CD4-positive, alpha-beta T cell treated with Interleukin-15 for 4 hours (primary cell): ENCODE measurements at places on chromosomes 6 and 20.

DNA sequence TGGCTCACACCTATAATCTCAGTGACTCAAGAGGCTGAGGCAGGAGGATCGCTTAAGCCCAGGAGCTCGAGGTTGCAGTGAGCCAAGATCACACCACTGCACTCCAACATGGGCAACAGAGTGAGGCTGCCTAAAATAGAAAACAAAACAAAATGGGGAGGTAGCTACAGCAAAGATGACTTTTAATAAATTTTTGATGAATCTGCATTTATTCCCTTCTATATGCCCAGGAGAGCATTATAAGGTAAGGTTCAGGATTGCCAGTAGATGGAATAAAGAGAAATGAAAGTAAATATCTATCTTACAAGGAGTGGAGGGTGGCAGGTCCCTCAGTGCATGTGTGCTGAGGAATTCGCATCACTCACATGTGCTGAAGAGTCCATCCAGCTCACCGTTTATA lies 24.2 kb downstream of the UNC5CL start:
- no peak for DNase-seq

GRCh38 chr6:10547809-10548208 lies 26.7 kb downstream of the GCNT2 start:
- DNase-seq = no peak

DNA sequence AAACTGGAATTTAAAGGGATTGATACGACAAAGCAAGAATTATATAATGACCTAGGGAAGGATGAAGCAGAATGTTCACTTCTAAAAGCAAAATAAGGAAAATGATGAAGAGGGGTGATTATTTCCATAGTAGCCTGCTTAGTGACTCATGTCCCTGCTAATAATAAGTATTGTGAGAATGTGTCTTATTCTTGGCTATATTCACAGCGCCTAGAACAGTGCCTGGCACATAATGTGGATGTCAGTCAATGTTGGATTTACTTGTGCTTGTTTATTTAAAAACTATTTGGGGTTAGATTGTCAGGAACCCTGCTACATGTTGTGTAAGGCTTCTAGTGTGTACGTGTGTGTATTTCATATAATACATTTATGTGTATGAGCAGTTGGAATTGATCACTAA lies 85.1 kb downstream of the ZFAND3 start:
- no peak for DNase-seq

- no peak for DNase-seq
Measured at GRCh38 chr6:167714152-167714551, 112.6 kb upstream of the AFDN start.

DNA sequence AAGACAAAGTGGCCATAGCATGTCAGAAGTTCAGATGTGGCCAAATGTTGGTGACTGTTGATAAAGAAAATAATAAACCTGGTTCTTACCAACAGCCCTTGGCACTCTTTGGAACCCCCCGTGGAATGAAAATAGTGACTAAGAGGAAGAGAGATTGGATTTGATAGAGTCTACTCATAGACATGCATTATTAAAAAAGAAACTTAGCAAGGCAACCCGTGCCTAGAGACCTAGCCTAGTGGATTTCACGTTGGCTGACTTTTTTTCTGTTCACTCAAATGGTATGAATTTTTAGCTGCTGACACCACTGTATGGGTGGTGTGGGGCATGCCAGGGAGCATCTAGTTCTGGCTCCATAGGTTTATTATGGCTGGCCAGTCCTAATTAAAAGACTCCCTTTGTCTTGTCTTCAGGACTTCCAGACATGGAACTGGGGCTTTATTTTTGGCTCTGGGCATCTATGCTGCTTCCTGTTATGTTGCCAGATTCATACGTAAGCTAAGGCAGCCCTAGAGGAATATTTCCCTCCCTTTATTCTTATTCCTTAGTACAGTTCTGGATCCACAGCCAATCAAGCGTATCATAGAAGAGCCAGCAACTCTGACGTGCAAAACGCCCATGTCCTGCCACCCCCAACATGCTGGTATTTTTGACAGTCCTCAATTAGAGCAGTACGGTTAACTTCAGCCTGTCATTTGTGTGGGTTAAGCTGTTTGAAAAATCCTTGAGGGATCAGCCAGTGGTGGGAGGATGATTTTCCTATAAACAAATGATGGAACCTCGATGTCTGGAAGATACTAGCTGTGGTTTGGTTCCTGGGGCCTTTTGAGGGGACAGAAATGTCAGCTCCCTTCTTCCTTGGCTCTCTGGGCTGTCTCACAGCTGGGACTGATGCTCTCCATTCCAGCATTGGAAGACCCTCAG lies 127.5 kb downstream of the ISM1 start:
- no peak for DNase-seq

DNA sequence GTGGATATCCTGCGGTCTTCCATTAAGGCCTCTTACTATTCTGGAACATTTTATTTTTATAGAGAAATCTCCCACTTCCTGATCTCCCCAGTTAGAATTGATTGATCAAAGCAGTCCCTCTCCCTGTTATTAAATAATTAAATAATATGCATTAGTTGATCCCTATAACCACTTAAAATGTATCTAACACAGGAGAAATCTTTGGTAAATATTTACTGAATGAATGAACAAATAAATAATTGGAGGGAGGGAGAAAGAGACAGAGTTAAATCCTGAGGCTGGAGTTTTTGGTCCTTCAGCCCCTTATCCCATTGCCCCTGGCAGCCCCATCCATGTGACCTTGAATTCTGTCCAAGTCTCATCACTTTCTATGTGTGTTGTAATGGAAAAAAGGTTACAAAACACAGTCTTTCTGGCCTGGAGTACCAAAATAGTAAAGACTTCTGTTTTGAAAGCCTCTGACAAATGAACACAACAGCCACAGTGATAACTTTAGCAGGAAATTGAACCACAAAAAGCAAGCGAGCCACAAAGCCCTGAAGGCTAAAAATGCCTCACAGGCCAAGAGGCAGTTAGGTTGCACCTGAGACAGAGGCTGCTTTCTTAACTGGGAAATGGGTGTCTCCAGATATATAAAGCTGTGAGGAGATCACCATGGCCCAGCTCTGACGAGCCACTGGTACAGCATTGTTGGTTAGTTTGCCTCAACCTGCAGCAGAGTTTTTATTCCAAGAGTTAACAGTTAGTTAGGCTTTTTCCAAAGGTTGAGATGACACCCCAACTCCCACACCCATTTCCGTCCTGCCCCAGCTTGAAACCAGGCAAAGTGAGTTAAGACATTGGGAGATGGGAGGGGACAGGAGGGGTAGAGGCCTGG lies 11.3 kb downstream of the NT5E start:
- DNase-seq = peak; percentile 27

DNA sequence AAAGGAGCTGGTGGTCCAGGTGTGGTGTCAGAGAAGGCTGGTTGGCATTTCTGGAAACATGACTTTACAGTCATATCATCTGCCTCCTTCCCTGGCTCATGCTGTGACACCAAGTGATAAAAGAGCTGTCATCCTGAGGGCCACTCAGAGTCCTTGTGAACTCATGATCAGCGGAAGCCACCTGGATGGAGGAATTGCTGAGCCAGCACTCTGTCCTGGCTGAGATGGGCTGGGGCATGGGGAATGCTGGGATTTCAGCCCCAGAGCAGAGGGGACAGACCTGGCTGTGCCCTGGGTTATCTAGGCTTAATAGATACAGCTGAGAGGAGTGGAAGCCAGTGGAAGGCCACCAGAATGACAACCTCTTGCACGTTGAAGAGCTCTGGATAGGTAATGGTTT lies 214.3 kb downstream of the DHX35 start:
- DNase-seq = no peak

DNA sequence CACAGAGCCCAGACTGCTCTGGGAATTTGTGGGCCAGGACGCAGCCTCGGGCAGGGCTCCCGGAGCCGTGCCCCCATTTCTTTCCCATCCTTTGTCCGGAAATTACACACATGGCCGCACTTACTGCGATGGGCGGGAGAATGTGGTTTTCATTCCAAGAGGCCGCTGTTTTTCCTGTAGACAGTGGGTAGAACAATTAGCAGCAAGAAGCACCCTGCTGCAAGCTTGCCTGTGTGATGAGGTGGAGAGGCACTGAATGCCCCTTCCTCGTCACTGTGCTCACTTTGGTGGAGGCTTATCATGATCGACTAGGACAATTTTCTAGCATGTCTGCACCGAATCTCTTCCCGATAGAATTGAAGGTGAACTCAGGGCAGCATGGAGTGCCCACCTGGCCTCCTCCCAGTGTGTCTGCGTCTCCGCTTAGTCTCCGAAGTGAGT lies 102.8 kb downstream of the DACT2 start:
- DNase-seq = no peak

GRCh38 chr6:152295346-152295745 lies 341.8 kb downstream of the SYNE1 start:
- no peak for DNase-seq

DNA sequence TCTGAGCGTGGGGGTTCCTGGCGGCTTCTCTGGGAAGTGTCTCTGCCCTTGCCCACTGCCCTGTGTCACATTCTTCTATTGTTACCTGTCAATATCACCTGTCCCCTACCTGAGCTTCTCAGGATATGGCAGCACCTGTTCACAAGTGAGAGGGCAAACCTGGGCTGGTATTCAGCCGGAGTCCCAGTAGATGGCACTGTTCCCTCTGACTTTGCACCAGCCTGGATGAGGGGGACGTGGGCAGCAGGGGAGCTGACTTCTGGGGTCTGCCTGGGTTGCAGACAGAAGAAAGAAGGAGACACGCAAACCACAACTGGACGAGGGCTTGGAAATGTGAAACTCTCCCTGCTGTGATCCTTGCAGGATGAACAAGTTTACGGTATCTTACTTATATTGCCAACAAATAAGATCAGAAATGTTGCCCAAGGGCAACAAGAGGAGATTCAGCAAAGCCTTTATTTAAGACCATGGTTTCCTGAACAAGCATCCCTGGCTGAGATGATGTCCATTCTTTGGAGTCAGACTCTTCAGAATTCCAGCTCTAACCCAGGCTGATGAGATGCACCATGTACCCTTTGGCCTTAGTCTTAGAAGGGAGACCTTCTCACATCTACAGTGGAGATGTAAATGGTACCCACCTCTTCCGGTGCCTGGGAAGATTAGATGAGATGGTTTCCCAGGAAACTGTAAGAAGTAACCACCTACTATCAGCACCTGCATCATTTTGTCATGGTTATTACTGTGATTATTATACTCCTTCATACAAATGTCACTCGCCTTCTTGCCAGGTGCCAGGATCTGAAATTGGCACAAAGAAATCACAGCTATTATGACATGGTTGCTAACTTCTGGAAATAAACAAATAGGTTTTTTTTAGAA lies 400.0 kb upstream of the CDH4 start:
- DNase-seq = no peak
